NCI-H1105 treated with DMSO at 0.1 percent for 48 hours (cell line): ENCODE measurements at places on chromosomes 7 and 10.

- DNase-seq = no peak
These were observed 675.0 kb upstream of the ANKRD30A start for GRCh38 chr10:36450380-36450779.

DNA sequence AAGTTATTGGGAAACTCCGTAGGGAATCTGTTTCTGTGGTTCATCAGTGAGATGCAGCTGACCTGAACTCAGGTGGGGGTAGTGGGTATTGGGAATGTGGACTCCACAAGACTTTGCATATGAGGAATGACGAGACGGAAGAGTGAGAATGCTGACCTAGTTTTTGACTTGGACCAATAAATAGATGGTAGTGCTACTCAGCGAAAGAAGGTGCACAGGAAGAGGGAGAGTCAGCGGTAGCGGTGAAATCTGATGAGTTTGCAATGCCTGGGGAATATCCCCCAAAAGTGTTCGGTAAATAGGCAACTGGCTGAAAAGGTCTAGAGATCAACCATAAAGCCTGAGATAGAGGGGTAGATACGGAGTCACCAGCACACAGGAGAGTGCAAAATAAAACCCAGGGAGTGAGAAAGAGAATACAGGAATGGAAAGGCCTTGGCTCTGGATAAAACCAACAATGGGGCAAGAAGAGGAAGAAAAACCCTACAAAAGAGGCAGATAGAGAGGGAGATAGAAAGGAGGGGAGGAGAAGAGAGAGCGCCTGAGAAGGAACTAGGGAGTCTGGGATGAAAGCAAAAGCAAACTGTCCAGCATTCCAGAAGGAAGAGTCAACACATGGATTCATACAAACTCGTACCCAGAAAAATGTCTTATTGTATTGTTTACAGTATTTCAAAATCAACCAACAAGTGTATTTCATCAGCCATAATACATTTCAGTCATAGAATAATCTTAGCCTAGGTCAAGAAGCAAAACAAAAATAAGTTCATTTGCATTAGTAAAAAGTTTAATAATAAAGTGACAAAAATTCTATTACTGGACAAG, 5.4 kb downstream of the ARHGAP21 start:
- no peak for DNase-seq

DNA sequence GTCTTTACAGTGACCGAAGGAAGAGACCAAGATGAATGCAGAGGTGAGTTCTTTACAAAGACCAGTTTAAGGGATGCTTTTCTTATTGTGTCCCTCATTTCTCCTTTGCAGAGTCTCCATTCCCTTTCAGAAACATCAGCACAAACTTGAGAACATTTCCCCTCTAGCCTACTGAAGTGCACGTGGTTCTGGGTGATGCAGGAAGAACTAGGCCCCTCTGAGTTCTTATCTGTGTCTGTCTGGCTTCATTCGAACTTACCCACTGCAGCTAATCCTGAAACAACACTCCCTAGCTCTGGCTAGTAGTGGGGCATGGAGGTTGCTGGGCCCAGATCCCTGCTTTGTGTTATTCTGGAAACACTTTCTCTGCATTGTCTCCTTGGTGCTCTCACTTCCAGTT, 12.6 kb downstream of the BLVRA start:
- no peak for DNase-seq

- DNase-seq = no peak
These were observed 85.2 kb upstream of the DNAAF5 start for GRCh38 chr7:641269-641671.

- DNase-seq = peak; percentile 71
These were observed 147.6 kb downstream of the DIP2C start for GRCh38 chr10:541750-542371.

DNA sequence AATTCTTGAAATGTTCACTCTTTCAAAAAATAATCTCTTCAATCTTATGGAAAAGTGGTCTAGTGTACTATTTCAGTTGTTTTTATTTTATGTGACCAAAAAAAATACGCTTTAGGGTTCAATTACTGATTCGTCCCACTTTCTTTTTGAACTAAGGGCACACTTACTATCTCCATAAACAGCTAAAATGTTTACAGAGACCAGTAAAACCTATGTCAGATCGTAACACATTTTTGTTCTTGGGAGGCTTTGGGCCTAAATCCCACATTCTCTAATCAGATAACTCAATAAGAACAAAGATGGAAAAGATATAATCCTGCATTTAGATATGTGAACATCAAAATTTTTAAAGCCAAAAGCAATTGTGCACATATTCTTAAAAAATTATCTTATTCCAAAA, 29.8 kb upstream of the EPC1 start:
- DNase-seq = no peak

- no peak for DNase-seq
These were observed 54.2 kb downstream of the HECW1 start for GRCh38 chr7:43166686-43167085.

GRCh38 chr10:91117505-91117904, 103.0 kb upstream of the PCGF5 start:
- DNase-seq = no peak

- no peak for DNase-seq
These were observed 1.3 kb downstream of the KAT6B start for GRCh38 chr10:74827694-74828093.

GRCh38 chr7:12993025-12993424, 305.6 kb downstream of the ARL4A start:
- DNase-seq = no peak

- peak; percentile 68 for DNase-seq
These were observed at the start of gene FKBP9 for GRCh38 chr7:32957326-32958045. Gene FKBP9 (plus strand): TSS chr7:32957440. CDS start chr7:32957574, 134 bp downstream.
